ENCODE measurements at places on chromosomes 5 and 9. TPM values are rescaled to one million over a fixed set of nuclear protein-coding genes. Genes with fewer than 3 reads are reported as not detected.

- DNase-seq: no peak
- H3K36me3 ChIP-seq: no peaks in the 10 kb centered on the region
- H3K27ac ChIP-seq: no peak overlapping the region
- no peaks in the 10 kb centered on the region for H3K4me1 ChIP-seq
Measured at GRCh38 chr9:14768405-14769229, 46.1 kb upstream of the CER1 start.

DNA sequence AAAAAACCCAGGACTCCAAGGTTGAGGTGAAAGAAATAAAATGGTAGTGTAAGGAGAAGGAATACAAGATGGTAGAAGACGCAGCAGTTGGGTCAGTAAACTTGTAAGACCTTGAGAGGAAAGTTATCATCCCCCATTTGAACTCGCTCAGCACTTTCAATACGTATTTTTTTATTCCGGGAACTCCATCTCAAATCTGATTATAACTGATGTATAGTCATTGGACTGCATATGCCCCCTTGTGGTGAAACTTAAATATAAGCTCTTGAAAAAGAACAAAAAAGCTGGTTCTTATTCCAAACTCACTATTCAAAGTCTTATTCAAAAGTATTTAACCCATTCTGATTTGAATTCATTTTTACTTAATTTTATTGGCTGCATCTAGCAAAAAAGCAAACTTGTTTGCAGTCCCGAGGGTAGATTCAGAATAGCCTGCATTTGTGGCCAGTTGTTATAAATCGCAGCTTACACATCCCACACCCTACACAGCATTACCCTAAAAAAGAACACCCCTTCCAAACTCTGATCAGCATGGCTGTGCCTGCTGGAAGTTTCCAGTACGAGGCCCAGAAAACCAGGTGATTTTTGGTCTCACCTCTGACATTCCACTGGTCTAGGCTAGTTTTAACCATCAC lies 118.0 kb downstream of the ESM1 start:
- no peaks in the 10 kb centered on the region for H3K27me3 ChIP-seq
- DNase-seq: no peak
- H3K27ac ChIP-seq: no peak overlapping the region

DNA sequence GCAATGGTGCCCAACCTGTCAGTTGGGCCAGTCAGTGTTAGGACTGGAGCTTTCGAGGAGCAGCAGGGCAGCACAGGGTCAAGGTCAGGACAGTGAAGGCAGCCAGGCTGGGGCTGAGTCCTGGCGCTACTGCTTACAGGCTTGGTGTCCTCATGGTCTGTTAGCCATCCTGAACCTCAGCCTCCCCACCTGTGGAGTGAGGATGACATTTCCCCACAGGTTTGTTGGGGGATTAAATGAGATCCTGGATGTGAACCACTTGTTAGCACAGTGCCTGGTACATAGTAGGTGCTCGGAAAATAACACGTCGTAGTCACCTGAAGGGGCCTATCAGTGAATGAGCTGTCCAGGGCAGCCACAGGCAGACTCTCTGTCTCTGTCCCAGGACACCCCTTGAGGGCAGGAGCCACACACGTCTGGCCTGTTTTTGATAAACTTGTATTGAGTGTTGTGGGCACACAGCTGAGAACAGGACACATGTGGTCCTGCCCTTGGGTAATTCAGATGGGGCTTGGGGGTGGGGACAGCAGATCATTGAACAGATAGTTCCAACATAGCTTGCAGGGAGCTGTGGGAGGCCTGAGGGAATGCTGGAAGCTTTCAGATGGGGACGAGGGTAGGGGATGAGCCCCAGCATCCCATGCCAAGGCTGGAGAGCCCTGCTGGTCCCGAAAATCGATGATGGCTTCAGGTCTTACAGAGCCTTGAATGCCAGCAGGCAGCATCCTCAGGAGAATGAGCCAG lies 69.3 kb downstream of the AMBP start:
- no peak overlapping the region for H3K27ac ChIP-seq
- no peaks in the 10 kb centered on the region for H3K36me3 ChIP-seq
- H3K27me3 ChIP-seq: no peaks in the 10 kb centered on the region
- H3K4me3 ChIP-seq: no peak overlapping the region

DNA sequence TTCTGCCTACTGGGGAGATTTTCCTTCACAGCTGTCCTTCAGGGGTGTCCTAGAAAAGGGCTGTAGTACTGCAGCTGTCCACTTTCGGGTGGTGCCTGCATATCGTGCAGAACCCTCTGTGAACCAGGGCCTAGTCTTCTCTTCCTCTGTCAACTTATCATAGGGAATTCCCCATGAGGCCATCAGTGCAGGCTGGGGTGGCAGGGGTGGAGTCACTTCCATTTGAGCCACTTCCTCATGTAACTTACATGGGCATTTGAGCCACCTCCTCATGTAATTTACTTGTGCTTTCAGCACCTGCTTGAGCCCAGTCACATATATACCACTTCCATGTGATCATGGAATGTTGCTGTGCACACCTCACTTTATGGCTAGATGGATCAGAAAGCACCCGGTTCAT lies 742.0 kb upstream of the RGMB start:
- no peak for DNase-seq
- H3K36me3 ChIP-seq: no peaks in the 10 kb centered on the region
- H3K4me1 ChIP-seq: no peaks in the 10 kb centered on the region
- no peak overlapping the region for H3K27ac ChIP-seq
- H3K4me3 ChIP-seq: no peak overlapping the region
- H3K27me3 ChIP-seq: no peaks in the 10 kb centered on the region

DNA sequence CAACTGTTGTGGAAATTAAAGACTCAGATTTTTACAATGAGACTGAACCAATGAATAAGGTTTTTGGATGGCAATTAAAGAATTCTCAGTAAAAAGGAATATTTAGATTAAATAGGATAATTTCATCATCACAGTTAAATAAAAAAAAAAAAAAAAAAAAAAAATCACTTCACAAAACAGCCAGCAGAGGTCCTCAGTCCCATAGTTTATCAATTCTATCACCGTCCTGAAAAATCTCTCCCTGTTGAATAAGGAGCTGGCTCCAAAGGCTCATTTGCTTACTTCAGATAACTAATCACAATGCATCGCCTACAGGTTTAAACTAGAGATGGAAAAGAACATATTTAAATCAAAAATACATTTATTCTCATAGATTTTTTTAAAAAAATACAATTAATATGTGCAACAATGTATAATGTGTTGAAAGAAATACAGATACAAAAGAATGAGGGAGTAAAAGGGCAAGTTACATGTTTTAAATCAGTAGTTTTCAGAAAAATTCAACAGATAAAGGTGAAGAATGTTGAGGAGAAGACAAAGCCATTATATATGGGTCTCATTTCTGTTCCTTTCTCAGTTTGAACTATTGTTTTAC lies 175.8 kb upstream of the CHD1 start:
- H3K27ac ChIP-seq: no peak overlapping the region
- no peak overlapping the region for H3K4me3 ChIP-seq
- H3K27me3 ChIP-seq: no peaks in the 10 kb centered on the region
- no peaks in the 10 kb centered on the region for H3K36me3 ChIP-seq
- DNase-seq: no peak
- no peaks in the 10 kb centered on the region for H3K4me1 ChIP-seq

GRCh38 chr5:130479045-130479804 lies 575.0 kb downstream of the CHSY3 start:
- no peaks in the 10 kb centered on the region for H3K36me3 ChIP-seq
- DNase-seq: no peak
- H3K4me1 ChIP-seq: no peaks in the 10 kb centered on the region
- H3K27ac ChIP-seq: no peak overlapping the region
- no peak overlapping the region for H3K4me3 ChIP-seq
- no peaks in the 10 kb centered on the region for H3K27me3 ChIP-seq

Gene KCTD16
- total RNA-seq: 0.15 TPM

Gene SOHLH1
- not detected for total RNA-seq

Gene LMX1B
- not detected for total RNA-seq
